Tongue (tissue), 3 donors: ENCODE measurements at places on chromosomes 13 and 19. TPM values are rescaled to one million over a fixed set of nuclear protein-coding genes. Genes with fewer than 3 reads are reported as not detected.

ERFL gene
- total RNA-seq: not detected

NLRP11 gene
- total RNA-seq: not detected

DCLK1 gene
- 62.5 TPM for total RNA-seq

SYNGR4 gene
- total RNA-seq: not detected

IL4I1 gene
- total RNA-seq: not detected

DNA sequence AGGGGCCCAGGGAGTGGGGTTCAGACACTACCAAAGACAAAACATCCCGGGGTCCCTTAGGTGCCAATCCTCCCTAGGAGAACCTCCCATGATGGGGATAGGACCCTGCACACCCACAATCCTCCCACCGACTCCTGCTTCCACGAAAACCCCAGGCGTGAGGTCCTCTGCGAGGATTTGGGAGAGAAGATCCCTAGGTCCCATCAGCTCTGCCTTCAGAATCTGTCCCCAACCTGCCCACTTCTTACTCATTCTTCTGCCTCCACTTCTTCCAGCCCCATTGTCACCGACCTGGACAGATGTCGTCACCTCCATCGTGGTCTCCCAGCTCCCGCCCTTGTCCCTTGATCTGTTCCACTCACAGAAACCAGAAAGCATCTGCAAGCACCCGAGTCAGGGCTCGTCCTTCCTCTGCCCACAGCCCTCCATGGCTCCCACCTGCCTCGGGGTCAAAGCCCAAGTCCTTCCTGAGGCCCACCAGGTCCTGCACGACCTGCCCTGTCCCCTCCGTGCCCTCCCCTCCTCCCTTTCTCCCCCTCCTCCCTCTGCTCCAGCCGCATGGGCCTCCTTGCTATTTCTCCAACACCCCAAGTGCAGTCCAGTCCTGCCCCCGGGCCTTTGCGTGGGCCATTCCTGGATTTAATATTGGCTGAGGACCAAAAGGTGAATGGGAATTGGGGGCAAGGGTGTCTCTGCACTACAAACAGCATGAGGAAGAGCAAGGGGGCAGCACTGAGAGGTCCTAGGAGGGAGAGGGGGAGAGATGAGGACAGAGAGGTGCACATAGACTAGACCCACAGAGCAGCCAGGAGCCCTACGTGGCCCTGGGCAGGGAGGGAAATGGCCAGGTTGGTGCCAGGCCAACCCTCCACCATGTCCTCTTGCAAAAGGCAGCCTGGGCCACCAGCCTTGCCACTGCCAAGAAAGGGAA lies 51.3 kb downstream of the PTPRS start:
- DNase-seq: no peak

DNA sequence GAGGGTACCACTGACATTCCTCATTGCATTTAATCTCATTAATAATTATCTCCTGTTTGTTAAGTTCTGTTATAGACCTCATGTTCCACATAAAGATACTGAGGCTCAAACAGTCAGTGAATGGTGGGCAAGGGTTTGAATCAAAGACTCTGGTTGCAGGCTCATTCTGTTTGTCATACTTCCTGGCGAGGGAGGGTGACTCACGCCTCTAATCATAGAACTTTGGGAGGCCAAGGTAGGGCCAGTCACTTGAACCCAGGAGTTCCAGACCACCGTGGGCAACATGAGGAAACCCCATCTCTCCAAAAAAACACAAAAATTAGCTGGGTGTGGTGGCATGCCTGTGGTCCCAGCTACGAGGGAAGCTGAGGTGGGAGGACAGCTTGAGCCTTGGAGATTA lies 220.7 kb upstream of the MIR17HG start:
- no peak for DNase-seq

- no peak for DNase-seq
Measured at GRCh38 chr19:31092274-31092673, 257.0 kb downstream of the TSHZ3 start.

DNA sequence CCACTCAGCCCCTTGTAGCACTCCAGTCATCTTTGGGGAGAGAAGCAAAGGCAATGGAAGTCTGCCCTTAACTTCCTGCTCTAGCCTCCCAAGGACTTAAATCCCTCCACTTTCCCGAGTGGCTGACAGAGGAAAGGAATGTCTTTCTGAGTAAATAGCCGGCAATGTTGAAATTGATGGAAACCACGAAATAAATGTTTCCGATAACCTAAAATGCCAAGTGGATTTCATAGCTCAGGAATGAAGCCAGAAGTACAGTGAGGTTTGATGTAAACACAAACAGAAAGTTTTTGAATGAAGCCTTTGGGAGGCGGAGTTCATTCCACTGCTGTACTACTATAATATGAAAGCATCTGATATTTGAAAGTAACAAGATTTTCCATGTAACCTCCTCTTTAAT lies 14.0 kb upstream of the TBC1D4 start:
- no peak for DNase-seq

DNA sequence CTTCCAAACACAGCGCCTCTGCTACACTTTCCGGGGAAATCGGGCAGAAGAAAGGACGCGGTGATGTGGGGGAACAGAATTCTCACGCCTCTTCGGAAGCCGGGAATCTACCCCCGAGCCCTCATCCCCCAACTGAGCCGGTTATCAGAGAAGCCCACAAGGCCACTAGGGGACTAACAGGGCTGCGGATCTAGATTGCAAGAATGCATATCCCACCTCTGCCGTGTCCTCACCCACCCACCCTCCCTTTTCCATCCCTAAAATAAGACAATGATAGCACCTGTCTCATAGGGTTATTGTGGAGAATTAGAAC lies 1.1 kb downstream of the IGFLR1 start:
- DNase-seq: no peak
